Activated CD8-positive, alpha-beta memory T cell treated with anti-CD3 and anti-CD28 coated beads for 48 hours (primary cell): ENCODE measurements at places on chromosomes 11 and 22.

DNA sequence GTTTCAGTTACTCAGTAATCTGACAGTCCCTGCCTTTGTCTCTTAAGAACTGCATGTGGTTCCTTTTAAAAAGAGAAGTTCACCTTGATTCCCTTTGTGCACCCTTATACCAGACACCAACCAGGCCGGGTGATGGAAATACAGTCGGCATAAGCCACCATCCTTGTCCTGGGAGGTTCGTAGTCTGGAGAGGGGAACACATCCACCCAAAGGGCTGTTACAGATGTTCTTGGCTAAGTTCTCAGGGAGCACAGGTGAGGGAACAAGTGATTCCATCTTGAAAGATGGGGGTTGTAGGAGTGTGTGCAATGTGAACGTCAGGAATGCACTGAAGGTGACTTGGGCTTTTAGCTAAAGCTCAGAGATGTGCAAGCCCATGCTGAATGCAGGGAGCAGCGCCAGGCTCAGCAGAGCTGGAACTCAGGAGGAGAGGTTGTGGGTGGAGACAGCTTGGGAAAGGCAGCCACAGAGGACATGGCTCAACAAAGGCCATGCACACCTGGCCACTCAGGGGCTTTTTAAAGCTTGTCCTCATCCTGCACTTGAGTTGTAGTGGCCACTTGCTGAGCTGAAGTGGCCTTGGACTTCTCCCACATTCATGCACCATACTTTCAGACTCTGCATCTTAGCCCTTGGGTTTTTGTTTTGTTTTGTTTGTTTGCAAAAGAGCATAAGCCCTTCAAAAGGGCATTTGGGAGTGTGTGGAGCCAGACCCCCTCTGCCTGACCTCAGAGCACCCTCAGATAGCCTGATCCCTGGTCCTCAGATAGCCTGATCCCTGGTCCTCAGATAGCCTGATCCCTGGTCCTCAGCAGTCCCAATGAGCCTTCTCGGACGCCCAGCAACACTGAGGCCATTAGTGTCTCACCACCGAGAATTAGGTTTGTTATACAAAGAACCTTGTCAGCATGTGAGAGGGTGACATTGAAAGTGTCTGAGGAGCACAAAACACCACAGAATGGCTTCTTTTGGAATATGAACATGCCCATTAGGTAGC is 12.7 kb upstream of the TMA7B start:
- no peak for DNase-seq

- no peak for DNase-seq
Observed at GRCh38 chr11:16738947-16739815, 734 bp downstream of the C11orf58 start.

- no peak for DNase-seq
Observed at GRCh38 chr22:30021881-30022619, 58.2 kb upstream of the HORMAD2 start.

GRCh38 chr11:123261345-123262106 is 66.5 kb upstream of the CLMP start:
- DNase-seq, result peak; percentile 60
